ENCODE measurements at places on chromosomes 12 and 14.
A peak's percentile ranks its signal among the peaks of the same experiment; 100 is the strongest.

DNA sequence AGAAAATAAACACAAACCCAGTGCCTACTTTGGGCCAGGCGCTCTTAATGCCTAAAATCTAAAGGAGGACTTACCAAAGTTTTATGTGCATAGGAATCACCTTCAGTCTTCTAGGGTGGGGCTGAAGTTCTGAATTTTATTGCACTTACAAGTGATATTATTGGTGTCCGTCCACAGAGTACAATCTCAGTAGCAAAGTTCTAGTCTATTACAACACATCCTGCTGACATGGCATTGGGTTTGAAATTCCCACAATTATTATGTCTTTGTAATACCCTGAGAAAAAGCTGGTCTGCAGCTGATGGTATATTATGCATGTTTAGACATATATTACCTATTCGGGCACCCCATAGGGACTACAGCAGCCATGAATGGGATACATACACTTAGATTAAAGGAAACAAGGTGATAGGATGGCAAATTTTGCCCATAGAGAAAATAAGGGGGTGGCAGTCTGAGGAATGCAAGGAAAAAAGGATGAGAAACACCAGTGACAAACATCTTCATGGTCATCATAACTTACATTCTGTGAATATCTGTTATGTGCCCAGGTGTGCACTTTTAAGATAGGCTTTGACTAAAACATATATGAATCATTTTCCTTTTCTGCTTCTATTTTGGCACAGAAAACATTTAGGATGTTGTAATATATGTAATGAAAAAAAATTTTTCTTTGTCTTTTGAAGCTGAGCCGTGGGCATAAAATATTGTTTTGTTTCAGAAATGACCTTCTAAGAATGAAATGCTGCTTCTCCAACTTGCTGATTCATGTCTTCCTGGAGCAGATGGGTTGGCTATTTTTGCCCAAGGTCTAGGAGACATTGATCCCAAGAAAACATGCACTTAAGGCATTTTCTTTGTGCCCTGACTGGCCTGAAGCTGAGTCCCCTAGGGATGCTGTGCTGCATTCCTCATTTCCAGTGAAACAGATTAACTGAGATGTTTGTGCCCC lies 27.2 kb upstream of the ALG10 start:
- DNase-seq: no peak

DNA sequence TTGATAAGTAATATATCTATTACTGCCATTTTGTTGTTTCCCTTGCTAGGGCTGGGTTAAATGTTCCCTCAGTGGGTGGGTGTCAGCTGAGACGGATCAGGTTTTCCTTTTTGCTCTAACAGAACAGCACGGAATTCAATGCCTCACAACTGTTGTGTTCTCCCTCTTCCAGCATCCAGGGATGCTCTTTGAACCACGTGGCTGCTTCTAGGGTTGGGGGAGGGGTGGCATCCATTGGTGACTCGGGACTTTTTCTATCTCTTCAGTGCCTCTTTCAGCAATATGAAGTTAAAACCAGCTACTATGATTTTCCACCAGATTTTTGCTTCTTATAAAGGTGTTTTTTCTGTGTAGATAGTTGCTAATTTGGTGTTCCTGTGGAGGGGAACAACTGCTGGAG lies 884.9 kb upstream of the FOXG1 start:
- no peak for DNase-seq

DNA sequence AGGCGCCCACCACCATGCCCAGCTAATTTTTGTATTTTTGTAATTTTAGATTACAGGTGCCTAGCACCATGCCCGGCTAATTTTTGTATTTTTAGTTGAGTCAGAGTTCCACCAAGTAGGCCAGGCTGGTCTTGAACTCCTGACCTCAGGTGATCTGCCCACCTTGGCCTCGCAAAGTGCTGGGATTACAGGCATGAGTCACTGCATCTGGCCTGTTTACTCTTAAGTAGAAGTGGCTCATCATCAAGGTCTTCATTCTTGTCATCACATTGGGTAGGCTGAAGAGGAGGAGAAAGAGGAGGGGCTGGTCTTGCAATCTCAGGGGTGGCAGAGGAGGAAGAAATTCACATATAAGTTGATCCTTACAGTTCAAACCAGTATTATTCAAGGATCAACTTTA lies 152.4 kb upstream of the ATP2B1 start:
- DNase-seq: no peak

- no peak for DNase-seq
Observed at GRCh38 chr14:67168110-67168441, 21.2 kb upstream of the GARIN2 start.

GRCh38 chr14:56088941-56089340 lies 29.3 kb upstream of the PELI2 start:
- no peak for DNase-seq

- DNase-seq: no peak
Observed at GRCh38 chr14:50734950-50735695, 67.0 kb upstream of the SAV1 start.

DNA sequence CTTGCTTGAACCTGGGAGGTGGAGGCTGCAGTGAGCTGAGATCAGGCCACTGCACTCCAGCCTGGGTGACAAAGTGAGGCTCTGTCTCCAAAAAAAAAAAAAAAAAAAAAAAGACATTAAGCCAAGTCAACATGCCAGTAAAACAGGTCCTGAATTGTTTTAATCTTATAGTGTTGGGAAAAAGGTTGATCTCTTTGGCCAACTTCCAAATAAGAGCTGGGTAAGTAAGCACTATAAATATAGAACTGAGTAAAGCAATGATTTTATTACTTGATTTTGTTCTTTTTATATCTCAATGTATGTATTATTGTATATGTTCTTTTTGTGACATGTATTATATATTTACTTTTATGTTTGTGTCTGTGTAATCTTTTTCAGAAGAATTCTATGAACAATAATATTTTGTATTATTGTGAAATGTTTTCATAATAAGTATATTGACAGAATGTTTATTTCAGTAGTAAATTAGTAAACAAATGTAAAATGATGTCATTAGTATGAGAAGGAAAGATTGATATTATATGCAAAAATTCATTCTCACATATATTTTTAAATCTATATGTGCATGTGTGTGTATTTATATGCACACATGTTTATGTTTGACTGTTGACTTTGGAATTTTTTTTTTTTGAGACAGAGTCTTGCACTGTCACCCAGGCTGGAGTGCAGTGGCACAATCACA lies 9.6 kb upstream of the AKAP6 start:
- DNase-seq: no peak

- no peak for DNase-seq
Observed at GRCh38 chr14:79910086-79910485, 301.2 kb downstream of the DIO2 start.

DNA sequence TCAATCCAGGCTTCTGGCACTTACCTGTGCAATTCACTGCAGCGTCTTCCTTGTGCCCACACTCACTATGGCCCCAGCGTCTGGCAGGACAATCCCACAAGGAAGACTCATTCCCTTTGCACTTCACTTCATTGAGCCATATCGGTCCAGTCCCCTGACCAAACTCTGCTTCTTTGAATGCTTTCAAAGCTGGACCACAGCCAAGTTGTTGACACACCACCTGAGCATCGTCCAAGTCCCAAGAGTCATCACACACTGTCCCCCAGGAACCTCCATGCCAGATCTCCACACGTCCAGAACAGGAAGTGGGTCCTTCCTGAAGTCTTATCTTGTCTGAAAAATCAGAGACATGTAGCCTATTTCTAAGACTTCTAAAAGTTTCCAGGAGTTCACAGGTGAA lies 20.2 kb downstream of the CD163 start:
- no peak for DNase-seq

DNA sequence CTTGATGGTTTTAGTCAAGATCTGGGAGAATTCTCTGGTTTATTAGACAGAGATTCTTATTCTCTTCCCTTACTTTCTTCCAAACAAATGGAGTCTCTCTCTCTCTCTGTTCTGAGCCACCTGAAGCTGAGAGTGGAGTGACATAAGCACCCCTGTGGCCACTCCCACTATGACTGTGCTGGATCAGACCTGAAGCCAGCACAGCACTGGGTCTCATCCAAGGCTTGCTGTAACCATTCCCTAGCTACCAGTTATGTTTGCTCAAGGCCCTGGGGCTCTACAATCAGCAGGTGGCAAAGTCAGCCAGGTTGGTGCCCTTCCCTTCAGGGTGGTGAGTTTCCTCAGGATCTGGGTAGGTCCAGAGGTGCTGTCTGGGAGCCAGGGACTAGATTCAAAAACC lies 568.5 kb downstream of the AACS start:
- DNase-seq: no peak

- DNase-seq: no peak
Observed at GRCh38 chr14:80172375-80173051, 38.8 kb downstream of the DIO2 start.

DNA sequence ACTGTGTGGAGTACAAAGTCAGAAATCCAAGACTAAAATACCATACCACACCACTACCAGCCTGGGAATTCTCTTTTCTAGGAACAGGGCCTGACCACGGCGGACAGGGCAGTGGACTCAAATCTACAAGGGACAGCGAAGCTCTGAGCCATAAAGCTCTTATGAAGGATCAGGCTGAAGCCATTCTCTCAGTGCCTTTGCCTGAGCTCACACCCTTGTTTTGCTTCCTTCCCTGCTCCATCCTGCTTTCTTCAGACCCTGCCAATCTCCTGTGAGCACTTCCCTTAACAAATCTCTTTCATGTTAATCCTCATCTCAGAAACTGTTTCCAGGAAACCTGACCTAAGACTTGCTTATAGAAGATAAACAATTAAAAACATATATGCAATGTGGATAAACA lies 398.5 kb downstream of the MDGA2 start:
- peak; percentile 6 for DNase-seq

GRCh38 chr12:44875417-44875953 lies 630 bp downstream of the NELL2 start:
- peak; percentile 14 for DNase-seq

- DNase-seq: peak; percentile 87
Observed at GRCh38 chr12:121795034-121795968, 1.8 kb upstream of the RHOF start.

DNA sequence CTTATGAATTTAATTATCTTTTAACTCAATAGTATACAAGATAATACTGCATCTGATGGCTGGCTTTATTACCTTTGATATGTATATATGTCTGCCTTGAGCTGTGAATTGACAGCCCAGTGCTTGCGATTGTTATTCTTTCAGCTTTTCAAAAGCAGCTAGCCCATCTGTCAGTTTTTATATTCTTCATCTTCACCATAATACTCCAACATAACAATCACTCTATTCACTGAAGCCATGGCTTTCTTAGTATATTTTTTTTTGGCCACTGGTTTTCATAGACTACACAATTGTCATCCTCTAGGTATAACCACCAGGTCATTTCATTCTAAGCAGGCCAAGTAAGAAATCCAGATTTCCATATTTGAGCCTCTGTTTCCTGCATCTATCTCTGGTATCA lies 1026.1 kb downstream of the FSCB start:
- no peak for DNase-seq

- DNase-seq: no peak
Observed at GRCh38 chr12:95633049-95633731, 81.9 kb upstream of the USP44 start.

- DNase-seq: no peak
Observed at GRCh38 chr14:78608998-78609787, 439.0 kb downstream of the NRXN3 start.

GRCh38 chr12:121802485-121802842 lies 1.3 kb upstream of the SETD1B start:
- DNase-seq: no peak

DNA sequence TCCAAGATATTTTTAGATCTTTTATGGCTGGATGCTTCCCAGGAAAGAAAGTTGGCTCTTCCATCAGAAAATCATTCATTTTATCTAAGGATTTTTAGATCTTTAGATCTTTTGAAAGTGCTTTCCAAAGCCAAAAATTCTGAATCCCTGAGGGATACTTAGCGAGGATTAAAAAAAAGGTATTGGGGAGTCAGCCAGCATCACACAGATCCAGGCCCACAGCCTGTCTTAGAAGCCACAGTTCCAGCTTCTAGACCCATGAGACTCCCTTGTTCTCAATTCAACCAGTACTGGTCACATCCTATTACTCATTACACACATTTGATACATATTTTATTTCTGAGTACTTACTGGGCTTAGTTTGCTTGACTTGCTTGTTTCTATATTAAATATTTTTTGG lies 49.9 kb downstream of the TSPAN8 start:
- DNase-seq: no peak

DNA sequence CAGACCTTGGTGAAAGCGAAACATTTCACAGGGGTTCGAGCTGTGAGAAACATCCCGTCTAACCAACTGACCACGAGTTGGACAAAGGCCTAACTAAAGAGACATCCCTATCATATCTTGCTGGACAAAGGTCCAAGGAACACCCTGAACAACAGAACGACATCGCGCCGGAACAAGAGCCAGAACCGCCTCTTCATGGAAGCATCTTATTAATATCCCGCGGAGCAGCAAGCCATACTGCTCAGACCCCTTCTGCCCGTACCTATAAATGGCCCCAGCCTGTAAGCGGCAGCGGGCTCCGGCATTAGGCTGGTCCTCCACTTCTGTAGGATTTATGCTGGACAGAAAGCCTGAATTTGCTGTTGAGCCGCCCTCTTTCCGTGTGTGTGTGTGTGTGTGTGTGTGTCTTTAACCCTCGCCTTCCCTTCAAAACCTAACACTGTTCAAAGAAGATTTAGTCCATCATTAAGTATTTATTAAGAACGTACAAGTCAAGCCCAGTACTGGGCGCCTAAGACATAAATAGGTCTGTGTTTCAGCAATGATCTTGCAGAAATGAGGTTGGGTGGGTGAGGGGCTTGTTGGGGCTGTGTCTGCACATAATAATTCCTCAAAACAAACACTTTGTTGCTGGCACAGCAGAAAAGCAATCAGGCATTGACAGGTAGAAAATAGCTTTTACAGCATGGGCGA lies 1.9 kb downstream of the SLC6A15 start:
- peak; percentile 9 for DNase-seq

- DNase-seq: no peak
Observed at GRCh38 chr12:6367065-6367968, 8.0 kb downstream of the SCNN1A start.

- no peak for DNase-seq
Observed at GRCh38 chr14:95320078-95320895, 579 bp upstream of the CLMN start.

DNA sequence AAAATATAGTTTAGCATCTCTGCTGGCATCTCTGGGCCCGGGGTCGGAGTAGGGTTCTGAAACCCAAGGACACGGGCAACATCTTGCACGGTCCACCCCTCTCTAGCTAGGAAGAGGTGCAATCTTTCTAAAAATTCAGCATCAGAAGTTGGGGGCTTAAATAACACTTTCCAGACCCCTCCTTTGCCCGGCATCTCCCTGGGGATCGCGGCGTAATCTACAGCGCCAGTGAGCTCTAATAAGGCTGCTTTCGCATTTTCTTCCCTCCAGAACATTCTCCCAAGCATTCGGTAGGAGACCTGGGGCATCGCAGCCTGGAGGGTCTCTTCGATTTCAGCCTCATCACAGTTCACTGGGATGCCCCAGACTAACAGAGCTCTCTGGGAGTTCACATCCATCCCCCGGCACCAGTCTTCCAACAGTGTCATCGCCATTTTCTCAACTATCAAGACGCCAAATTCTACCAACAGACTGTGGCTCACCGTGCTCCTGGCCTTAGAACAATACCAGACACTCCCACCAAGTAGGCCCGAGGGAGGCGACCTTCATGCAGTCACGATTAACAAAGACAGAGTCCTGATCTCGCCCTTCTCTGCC lies 880 bp downstream of the PNMA1 start:
- no peak for DNase-seq

- DNase-seq: no peak
Observed at GRCh38 chr14:43790681-43791080, 716.4 kb downstream of the FSCB start.

GRCh38 chr14:103721334-103722120 lies 5.9 kb downstream of the ZFYVE21 start:
- no peak for DNase-seq
